MV-4-11 (cell line): ENCODE measurements at places on chromosomes 16 and 17.

DNA sequence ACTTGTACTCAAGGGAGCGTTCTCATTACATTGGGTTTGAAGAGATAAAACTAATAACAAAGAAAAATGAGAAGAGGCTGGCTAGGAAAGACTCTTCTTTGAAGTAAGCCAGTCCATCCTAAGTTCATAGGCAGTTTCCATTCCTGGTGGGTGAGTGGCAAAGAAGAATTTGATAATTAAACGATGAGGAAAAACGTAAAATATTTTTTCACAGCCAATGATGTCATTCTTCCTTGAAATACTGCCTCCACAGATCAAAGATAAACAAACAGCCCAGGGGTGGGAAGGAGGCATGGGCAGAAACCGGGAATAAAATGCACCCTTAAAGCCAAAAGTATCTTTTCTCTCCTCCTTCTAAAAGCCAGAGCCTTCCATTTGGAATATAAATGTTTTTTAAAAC, 346.6 kb downstream of the PMP22 start:
- DNase-seq, result no peak

- no peak for DNase-seq
These were observed 319.2 kb downstream of the SOX9 start for GRCh38 chr17:72439893-72440502.

- no peak for DNase-seq
These were observed 22.8 kb downstream of the TRPV2 start for GRCh38 chr17:16438173-16438556.

GRCh38 chr17:47757386-47757785, 24.4 kb downstream of the TBX21 start:
- DNase-seq, result peak; percentile 46

GRCh38 chr16:53061701-53062159, 6.9 kb downstream of the CHD9 start:
- DNase-seq, result peak; percentile 83

DNA sequence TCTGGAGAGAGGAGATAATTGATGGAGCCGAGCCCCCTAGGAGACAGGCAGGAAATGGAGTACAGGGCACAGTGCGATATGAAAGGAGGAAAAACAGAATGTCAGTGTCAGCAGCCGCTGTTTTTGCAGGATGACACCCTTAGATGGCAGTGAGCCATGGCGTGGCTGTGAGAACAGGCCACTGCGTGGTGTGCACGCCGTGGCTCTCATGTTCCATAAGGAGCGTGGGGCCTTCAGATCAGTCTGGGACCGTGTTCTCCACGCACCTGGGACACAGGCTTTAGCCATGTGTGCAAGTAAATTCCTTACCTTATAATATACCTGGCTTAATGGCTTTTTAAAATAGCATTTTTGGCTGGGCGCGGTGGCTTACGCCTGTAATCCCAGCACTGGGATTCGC, 198.0 kb downstream of the KATNIP start:
- no peak for DNase-seq

DNA sequence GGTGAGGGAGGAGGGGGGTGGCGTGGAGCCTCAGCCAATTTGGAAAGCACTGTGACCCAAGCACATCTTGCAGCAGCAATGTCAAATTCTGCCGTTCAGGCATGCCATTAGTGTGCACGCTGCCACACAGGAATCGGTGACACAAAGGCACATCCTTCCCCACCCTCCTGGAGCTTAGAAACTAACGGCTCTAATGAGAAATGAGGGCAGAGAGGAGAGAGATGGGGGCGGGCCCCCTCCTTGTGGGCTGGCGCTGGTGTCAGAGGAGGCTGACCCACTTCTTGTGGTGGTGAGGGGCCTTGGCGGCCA, 94.8 kb downstream of the RTN4RL1 start:
- no peak for DNase-seq

DNA sequence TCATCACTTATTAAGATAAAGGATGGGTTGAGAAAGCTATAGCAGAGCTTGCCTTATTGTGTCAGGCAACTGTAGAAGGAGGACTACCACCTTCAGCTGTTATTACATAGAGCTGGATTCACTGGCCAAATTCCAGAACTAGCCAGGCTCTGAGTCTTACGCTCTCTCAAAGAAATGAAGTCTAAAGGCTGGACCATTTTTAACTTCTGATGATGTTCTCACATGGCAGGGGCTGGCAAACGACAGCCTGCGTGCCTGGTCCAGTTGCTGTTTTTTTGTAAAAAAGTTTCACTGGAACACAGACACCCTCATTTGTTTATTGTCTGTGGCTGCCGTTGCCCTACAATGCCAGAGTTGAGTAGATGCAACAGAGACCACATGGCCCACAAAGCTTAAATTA, 21.2 kb downstream of the TRAF4 start:
- no peak for DNase-seq

DNA sequence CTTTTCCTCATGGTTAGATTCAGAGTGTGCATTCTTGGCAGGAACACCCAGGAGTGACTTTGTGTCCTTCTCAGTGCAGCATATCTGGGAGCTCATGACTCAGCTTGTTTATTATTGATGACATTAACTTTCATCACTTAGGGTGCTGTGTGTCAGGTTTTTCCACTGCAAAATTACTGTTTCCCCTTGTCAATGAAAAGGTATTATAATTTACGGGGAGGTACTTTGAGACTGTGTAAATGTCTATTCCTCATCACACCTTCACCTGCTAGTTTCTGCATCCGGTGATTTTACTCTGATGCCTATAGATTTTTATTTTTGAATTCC, 50.5 kb downstream of the WWP2 start:
- no peak for DNase-seq
